ENCODE measurements at places on chromosomes 13 and 19.

DNA sequence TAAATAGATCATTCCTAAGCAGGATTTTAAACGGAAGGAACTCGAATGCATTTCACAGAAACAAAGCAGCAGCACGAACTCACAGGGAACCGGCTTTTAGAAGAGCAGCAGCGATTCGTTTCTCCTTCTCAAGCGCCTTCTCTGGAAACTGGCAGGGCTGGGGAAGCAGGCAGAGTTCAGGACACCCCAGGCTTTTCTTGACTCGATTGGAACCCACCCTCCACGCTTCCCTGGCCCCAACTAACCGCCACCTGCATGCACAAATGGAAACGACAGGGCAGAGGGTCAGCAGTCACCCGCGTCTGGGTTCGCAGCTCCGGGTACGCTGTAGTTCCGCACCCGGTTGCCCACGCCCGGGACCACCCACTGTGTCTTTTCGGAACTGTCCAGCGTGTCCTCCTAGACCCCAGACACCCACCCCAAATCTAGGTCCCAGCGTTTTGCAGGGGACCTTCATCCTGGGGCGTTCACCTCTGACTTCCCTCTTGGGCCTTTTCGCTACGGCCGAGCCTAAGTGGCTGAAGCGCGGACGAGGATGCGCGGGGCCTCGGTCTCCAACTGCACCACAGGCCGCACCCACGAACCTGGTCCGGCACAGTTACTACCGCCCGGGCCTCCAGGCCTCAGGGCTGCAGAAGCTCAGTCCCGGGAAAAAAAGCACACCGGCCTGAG is 500 bp downstream of the ZFP30 start:
- peak; percentile 61 for DNase-seq

DNA sequence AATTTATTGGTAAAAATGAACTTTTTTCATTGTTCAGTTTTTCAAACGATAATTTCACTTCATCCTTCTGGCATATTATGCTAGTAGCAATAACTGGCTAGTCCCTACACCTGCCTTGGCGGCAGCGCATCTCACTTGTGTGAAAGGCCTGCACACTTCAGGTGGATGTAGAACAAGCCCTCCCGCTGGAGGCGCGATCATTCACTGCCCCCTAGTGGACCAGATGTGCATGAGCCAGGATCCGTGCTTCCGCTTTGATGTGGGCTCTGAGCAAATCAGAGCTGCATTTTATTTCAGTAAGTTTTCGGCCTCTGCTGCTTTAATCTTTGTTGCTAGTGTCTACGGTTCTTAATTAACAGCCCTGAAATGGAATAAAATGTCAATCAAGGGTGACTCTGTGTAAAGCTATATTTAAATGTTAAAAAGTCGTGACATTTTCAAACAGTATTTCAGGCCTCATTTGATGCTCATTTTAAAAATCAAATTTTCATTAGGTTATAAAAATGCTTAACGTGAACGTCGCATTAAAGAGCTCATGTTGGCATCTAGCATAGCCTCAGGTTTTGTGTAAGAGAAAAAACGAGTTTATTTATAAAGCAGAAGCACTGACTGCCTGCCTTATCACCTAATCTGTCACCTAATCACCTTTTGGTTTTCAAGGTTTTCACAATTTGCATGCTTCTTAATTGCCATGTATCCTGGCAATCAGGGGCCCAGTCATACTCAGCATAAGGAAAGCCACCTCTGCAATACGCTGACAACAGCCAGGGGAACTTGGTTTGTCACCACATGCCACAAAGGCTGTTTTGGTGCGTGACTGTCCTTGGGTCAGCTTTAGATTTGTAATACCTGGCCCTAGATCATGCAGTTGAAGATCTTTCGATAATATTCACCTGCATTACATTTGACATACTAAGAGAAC is 112.2 kb downstream of the TEX26 start:
- DNase-seq = peak; percentile 66

DNA sequence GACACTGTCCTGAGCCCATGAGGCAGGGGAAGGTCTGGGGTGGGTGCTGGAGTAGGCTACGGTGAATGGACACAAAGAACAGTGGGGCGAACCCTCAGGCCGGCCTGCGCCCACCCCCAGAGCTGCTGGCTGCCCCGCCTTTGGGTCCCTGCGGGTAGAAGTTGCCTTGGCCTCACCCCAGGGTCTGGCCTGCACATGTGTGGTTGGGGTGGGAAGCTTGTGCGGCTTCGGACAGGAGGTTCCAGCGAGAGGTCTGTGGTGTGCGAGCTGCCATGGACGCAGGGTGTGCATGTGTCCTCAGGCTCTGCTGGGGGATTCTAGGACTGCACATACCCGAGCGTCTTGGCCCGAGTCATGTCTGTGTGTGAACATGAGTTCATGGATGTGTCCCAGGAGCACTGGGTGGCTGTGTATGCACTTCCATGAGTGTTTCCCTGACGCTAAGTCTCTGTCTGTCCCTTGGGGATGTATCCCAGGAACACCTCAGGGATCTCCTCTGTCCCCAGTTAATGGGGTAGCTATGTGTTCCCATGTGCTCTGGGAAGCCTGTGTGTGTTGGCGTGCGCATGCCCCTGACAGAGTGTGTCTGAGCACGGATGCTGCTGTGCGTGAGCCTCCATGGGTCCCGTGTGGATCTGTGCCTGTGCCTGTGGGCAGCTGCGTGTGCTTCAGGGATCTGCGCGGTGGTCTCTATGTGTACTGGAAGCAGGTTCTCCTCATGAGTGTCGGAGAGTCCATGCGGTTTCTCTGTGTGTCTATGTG is 20.8 kb upstream of the POU2F2 start:
- no peak for DNase-seq

DNA sequence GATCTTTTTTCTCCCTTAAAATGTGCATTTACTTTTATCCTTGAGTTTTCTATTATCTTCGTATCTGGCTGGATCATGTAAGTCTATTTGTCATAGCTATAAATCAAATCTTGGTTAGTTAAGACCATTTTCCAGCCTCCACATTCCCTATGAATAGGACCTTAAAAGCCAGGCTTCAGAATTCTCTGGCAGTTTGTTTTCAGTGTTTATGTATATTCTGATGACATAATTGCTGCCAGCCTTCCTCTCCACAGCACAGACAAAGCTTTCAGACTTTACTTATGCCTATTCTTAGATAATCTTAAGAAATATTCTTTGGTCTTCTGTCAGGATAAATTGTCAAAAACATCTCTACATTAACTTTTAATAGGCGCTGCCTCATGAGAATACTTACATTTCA is 870.8 kb upstream of the SPRY2 start:
- no peak for DNase-seq

DNA sequence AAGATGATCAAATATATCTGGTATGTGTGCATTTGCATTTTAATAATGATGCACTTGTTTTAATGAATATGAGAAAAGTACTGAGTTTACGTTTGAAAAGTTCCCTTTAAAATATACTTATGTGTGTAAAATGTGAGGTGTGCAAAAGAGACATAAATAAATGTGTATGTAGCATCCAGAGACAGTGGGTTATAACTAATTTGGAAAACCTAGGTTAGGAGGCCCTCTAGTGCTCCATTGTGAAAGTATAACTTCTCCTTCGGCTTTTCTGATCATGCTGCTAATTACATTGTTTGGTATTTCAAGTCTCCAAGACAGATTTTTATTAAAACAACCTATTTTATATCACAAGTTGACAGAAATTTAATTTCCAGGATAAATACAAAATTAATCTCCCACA is 30.1 kb downstream of the SCEL start:
- DNase-seq = no peak

- DNase-seq = no peak
Measured at GRCh38 chr19:11087870-11088505, 1.3 kb upstream of the LDLR start.

DNA sequence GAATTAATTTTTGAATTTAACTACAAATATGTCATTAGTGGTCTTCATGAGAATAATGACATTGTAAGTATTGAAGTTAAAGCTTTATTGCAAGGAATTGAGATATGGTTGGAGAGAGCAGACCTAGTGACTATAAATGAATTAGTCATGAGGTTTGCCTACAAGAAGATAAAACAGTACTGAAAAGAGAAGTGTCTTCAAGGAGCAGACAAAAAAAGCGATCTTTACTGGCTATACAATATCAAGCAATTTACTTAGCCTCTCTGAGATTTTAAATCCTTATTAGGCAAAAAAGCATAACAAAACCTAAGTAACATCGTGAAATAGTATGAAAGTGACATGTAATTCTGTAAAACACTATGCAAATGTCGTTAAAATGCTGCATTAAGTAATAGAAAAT is 435.1 kb upstream of the PCDH20 start:
- no peak for DNase-seq

GRCh38 chr13:110520431-110521295 is 40.9 kb downstream of the RAB20 start:
- DNase-seq = peak; percentile 66

- DNase-seq = no peak
Measured at GRCh38 chr19:524062-524674, 7.4 kb upstream of the CDC34 start.

DNA sequence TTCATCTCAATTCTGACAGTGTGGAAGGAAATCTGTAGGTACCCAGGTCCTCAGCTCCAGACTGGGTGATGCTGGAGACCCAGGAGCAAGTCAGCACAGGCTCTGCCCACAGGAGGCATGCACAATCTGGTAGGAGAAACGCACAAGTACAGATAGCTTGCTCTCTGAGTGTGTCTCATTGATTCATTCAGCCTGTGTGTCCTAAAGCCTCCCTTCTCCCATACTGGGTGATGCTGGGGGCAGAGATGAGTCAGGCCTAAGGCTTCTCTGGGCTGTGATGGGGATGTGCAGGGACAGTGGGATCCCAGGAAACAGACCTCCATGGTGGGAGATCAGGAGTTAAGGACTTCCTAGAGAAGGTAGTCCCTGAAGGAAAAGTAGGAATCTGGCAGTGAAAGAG is 6.8 kb downstream of the ZNF526 start:
- no peak for DNase-seq

DNA sequence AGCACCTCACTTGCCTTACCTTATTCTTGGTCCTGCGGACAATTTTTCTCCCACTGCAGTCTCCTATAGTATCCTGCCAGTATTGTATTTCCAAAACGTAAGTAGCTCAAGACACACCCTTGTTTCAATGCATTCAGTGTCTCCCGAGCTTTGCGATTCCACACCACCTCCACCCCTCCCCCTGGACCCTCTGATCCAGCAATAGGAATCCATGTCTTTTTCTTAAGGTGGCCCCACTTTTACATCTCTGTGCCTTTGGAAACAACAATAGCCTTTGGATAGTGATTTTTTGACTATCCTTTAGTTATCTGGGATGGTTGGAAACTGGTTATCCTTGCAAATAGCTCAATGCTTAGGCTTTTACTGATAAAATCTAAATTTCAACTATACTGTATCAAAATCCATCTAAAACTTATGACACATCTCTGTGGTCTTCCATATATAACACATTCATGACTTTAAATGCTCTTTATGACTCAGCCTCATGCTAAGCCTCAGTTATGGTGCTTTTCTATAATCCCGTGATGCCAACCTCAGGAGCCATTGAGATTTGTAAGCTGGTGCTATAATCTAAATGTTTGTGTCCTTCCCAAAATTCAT is 27.1 kb downstream of the FAM216B start:
- DNase-seq = no peak

DNA sequence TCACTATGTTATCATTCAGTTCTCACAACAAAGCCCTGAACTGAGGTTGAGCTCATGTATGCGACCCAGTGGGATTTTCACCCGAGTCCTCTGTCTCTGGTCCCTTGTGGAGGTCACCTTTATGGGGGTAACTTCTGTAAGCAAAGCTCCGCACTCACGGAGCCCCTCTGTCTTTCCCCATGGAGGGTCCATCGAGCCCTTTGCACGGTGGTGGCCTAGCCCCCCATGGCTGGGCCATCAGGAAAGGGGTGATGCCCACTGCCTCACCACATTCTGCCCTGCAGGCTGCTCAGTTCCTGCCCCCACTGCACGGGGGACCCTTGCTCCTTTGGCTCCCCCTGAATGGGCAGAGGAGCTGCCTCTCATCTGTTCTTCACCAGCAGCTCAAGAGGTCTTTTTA is 39.6 kb downstream of the CHST8 start:
- no peak for DNase-seq

DNA sequence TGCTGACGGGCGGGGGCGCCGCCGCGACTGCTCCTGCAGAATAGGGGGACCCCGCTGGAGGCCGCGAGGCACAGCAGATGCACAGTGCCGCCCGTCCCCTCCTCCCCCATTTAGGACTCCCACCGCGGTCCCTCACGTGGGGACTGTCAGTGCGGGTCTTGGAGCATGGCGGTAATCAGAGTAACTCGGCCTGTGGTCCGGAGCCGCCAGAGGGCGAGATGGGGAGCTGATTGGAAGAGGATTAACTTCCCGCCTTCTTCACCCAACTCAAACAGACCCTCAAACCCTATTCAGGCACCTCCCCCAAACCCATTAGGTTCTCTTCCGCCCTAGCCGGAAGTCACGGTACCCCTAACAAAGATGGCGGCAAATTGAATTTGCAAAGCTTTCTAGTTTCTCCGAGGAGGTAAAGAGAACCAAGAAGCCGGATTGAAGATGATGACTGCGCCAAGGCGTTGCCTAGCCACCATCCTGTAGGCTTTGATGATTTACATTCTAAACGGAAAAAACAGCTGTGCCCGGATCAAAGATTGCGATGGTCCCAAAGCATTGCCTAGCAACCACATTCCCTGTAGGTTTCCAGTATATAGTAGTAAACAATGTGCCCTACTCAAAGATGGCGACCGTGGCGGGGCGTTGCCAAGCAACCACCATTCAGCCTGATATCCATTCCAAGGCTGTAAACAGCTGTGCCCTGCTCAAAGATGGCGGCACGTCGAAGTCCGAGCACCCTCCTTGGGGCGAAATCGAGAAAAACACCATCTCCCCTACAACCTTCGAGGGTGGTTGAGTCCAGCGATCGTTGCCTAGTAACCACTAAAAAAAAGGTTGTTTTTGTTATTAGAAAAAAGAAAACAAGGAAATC is at the start of gene FUZ:
Gene FUZ (minus strand): TSS at position 296 of the 865 bp plus-strand sequence. CDS start 186 bp downstream, at position 110.
- DNase-seq = peak; percentile 95

- no peak for DNase-seq
Measured at GRCh38 chr19:18063463-18063862, 23.3 kb downstream of the IL12RB1 start.

GRCh38 chr19:11639602-11640471 is 42.6 kb downstream of the ZNF627 start:
- DNase-seq = peak; percentile 83

DNA sequence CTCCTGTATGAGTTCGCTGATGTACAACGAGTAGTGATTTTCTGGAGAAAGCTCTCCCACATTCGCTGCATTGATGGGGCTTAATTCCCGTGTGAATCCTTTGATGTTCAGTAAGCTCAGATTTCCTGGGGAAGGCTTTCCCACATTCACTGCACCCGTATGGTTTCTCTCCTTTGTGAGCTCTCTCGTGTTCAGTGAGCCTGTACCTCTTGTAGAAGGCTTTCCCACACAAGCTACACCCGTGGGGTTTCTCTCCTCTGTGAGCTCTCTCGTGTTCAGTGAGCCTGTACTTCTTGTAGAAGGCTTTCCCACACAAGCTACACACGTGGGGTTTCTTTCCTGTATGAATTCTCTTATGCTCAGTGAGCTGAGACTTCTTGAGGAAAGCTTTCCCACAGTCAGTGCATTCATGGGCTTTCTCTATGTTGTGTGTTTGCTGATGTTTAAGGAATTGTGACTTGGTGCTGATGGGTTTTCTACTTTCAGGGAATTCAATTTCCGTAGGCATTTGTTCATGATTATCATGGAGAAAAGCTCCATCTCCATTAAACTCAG is 3.5 kb upstream of the ZNF577 start:
- DNase-seq = no peak
